ENCODE measurements at places on chromosomes 13 and 19. TPM values are rescaled to one million over a fixed set of nuclear protein-coding genes. Genes with fewer than 3 reads are reported as not detected.
A peak's percentile ranks its signal among the peaks of the same experiment; 100 is the strongest.

Gene COQ8B
- 36.4 TPM for polyA plus RNA-seq

Gene FBL
- polyA plus RNA-seq = 290 TPM

Gene SMIM24
- polyA plus RNA-seq = 8.0 TPM

- no peak for DNase-seq
These were observed 56.2 kb downstream of the ABCC4 start for GRCh38 chr13:95245071-95245470.

DNA sequence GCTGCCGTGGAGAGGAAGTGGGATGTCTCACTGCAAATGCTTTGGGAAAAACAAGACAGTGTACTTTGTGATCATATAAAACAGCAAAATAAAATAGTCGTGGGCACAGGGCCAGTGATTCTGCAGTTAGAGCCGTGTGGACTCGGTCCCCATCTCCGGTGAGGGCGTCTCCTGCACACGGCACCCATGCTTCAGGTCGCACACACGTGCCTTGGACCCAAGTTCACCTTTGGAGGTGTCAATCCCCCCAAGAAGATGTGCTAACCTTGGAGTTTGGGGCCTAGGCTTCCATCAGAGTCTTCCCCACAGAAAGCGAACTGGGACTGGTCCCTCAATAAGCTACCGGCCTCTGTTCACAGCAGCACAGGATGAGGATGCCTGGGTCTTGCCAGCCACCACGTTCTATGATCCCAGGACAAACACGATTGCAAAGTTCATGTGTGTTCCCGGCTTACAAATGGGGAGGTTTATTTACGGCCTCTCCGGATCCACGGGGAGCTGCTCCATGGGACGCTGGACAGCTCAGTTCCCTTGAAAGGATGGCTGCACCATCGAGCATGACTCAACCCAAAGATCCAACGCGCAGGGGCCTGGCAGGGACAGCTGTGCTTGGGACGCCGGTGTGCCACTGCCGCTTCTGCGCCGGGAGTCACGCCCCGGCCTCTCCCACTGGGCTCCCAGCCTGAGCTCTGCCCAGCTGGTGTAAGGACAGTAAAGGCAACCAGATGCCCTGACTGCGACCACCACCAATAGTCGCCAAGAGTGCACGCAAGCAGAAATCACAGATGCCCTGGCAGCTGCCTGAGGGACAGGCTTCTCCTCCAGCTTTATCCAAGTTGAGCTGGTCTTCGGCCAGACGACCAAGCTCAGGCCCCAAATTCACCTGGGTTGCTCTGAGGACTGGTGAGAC, 8.6 kb downstream of the GAS6 start:
- no peak for DNase-seq

- DNase-seq = peak; percentile 87
These were observed 12.7 kb upstream of the PSMD8 start for GRCh38 chr19:38361633-38362075.
